Posterior cingulate gyrus (tissue), 11 donors: ENCODE measurements at places on chromosomes 3 and 15.

DNA sequence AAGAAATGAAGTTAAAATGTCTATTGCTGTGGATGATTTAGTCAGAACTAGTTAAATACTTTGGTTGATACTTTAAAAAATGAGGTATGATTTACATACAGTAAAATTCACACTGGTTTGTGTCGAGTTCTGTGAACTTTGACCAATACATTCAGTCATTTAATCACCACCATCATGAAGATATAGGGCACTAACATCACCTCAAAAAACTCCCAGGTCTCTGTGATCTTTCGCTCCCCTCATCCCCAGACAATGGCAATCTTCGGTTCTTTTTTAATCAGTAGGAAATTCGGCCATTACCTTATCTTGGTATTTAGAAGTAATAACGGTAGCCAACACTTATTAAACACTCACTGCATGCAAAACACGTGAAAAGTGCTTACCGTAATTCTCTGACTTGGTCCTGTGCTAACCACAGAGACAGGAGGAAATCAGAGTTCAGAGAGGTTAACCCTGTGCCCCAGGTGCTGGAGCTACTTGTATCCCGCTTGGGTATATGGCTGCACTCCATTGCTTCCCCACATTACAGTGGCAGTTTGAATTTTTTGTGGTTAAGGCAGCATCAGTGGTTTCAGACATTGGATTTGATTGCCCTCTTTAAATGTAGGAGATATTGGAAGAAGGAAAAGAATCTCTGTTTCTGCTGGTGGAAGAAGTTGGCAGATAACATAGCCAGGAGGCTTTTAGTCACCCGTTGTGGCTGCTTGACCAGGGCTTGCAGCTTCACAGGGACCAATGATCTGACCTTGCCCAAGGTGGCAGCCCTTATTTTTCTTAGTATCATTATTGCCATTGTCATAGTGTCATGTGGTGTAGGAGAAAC, 4.2 kb downstream of the PLCL2 start:
- no peak for DNase-seq

DNA sequence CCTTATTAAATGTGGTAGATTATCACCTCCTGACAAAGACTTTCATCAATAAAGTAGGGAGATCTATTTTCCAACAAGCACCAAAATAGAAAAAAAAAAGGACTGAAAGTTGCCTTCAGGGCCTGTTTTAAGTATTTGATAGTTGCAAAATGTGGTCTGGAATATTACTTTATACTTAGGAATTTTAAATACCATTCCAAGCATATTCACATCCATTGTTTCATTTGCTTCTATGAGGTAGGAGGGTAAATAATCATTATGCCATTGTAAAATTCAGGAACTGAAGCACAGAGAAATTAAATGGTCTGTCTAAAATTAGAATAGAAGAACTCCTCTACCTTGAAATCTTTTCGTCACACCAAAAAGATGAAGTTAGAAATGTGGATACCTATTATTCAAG, 110.0 kb downstream of the TMCC1 start:
- DNase-seq = no peak

DNA sequence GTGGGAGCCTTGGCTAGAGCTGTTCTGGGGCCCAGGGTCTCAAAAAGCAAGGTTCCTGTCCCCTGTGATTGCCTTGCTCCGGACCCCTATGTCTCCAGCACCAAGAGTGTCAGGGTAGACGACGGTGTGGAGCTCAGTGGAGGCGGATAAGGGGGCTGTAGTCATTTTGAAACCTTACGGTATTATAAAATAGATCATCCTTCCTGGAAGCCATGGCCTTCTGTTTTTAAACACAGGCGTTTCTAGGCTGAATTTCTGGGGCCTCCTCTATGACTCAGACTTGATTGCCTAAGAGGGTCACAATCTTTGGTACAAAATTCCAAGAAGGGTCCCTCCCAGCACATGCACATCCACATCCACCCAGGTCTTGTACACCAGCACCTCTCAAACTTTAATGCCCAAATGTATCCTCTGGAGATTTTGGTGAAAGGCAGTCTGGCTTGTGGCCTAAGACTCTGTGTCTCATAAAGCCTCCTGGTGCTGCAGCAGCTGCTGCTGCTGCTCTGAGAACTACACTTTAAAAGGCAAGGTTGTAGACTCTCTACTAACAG, 70.5 kb upstream of the XCR1 start:
- no peak for DNase-seq

GRCh38 chr3:25007974-25008658, 419.9 kb upstream of the RARB start:
- DNase-seq = no peak

- no peak for DNase-seq
Measured at GRCh38 chr15:90691369-90691768, 25.8 kb upstream of the BLM start.

DNA sequence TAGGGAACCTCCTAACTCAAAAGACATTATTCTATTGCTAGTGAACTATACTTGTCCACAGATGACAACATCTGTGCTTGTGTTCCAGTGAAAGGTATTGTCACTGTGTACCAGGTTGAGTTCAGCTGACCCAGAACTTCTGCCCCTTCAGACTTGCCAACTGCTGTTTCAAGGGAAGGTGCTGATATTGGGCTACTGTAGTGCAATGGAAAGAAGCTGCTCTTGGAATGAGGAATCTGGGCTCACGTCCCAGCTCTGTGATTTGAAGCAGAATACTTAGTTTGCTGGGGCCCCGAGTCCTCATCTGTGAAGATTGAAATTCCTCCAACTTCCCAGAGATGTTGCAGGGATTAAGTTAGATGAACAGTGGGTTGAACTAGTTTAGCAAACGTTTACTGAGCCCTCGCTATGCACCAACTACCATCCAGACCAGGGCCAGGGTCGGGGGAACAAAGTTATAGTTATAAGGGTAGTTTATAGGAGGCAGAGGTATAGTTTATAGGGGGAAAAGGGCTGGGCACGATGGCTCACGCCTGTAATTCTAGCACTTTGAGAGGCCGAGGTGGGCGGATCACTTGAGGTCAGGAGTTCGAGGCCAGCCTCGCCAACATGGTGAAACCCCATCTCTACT, 15.9 kb upstream of the UMPS start:
- no peak for DNase-seq

- no peak for DNase-seq
Measured at GRCh38 chr3:148083526-148084182, 614.0 kb upstream of the AGTR1 start.

DNA sequence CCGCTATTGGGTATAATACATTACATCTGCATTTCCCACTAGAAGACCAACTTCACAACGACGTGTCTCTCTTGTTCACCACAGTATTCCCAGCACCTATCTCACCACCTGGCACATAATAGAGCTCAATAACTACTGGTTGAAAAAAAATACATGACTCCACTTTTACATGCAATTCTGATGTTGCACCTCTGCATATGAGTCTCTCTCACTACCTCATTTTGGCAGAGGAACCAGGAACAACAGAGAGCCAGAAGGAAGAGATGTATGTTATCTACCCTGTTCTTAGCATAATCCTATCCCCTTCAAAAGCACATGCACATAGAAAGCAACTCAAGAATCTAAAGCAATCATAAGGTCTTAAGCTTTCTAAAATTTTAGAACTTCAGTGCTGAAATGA, 61.6 kb downstream of the SHQ1 start:
- DNase-seq = no peak

DNA sequence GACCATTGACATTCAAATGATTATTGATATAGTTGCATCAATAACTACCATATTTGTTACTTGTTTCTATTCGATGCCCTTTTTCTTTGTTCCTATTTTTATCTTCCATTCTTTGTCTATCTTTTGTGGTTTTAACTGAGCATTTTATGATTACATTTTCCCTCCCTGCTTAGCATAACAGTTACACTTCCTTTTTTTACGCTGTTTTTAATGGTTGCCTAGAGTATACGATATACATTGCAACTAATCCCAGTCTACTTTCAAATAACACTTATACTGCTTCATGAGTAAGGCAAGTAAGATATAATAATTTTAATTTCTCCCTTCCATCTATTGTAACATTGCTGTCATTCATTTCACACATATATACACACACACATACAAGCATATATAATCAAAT, 26.3 kb downstream of the COL6A6 start:
- no peak for DNase-seq

- DNase-seq = no peak
Measured at GRCh38 chr3:133955892-133956291, 60.2 kb upstream of the RAB6B start.

DNA sequence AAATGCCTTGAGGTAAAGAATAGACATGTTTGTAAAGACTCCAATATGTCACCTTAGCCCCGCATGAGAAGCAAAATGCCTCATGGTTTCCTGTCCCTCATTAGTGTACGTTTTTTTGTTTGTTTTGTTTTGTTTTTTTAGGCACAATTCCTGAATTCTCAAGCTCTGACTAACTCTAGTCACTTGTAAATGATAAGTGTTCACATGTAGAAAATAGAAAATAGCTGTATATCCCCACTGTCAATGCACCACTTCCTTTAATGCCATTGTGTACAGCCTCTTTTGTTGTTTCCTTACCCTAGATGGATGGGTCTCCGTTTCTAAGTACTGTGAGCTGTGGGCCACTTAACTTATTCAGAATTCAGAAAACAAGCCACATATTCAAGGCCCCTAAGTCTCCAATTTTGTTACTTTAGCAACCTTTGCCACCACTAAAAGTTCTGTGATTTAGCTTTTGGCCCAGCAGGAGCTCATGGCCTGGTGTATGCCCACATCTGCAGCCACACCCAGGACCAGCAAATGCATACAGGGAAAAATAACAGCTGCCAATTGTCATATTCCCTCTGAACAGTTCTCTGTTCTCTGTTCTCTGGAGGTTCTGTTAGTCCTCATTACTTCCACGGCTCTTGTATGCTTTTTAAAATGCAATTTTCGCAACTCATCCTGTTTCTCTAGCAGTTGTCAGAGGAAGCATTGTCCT, 655.5 kb downstream of the GBE1 start:
- DNase-seq = no peak

DNA sequence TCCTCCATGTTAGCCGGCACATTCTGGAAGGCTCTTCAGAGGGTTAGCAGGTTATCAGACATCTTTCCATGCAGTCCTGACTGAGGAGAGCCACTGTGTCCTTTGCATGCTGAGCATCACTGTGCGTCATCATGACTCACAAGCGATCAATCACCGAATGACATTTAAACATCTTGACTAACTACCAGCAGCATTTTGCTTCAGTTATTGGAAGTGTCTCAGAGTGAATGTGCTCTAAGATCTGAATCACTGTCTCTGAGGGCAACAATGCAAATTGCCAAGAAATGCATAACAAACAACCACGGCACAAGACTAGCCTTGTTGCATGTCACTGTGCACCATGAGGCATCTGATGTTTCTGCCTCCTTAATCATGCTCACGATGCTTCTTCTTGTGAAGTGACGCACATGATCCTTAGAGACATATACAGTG, 18.3 kb upstream of the ATP8B4 start:
- DNase-seq = no peak

DNA sequence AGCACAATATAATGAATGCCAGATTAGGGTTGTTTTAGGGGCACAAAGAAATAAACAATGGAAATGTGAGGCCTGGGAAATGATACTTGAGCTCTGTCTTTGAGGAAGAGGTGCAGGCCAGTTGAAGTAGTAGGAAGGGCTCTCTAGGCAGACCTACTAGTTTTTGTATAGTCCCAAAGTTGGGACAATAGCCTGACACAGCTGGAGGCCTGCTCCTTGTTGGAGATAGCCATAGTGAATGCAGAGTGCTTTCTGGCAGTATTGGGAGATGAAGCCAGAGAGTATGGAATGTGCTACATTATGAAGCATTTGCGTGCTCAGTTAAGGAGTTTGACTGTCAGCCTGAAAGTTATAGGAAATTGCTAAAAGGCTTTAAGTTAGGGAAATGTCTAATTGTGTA, 251.2 kb upstream of the ZPLD1 start:
- DNase-seq = no peak

DNA sequence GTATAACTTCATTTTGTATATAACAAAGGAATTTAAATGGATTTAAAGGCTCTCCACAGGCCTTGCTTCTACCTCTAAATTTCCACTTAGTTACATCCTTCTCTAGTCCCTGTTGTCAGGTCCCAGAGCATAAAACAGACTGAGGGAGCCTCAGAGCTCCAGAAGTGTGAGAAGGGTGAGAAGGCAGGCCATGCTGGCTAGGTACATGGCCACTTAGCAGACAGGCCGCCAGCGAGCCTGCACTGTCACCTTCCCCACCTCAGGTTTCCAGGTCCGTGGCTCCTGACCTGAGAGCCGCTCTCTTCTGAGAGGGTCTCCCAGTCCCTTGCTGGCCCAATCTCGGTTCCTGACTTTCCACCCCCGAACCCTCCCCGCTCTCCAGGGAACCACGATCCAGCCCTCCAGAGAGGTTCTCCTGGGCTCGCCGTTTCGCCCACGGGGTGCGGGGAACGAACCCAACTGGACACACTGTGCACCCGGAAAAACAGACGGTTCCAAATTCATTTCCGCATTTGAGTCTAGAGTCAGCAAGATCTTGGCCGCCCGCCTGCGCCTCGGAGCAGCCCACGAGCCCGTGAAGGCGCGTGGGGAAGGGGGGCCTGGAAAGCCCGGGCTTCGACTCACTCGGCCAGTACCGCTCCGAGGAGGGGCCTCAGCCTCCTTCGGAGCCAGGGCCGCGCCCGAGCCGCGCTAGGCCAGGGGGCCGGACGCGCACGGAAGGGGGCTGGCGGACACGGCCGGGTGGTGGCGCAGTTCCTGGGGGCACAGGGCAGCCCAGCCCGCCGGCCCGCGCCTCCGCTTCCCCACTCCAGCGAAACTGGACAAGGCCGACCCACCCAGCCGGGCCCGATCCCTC, 16.7 kb upstream of the SOX2 start:
- peak; percentile 84 for DNase-seq

DNA sequence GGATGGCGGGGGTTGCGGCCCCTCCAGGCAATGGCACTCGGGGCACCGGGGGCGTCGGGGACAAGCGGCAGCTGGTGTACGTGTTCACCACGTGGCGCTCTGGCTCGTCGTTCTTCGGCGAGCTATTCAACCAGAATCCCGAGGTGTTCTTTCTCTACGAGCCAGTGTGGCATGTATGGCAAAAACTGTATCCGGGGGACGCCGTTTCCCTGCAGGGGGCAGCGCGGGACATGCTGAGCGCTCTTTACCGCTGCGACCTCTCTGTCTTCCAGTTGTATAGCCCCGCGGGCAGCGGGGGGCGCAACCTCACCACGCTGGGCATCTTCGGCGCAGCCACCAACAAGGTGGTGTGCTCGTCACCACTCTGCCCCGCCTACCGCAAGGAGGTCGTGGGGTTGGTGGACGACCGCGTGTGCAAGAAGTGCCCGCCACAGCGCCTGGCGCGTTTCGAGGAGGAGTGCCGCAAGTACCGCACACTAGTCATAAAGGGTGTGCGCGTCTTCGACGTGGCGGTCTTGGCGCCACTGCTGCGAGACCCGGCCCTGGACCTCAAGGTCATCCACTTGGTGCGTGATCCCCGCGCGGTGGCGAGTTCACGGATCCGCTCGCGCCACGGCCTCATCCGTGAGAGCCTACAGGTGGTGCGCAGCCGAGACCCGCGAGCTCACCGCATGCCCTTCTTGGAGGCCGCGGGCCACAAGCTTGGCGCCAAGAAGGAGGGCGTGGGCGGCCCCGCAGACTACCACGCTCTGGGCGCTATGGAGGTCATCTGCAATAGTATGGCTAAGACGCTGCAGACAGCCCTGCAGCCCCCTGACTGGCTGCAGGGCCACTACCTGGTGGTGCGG, 1.9 kb downstream of the CHST2 start:
- DNase-seq = peak; percentile 87

GRCh38 chr3:52385157-52385556, 59.7 kb downstream of the SEMA3G start:
- no peak for DNase-seq

- DNase-seq = peak; percentile 47
Measured at GRCh38 chr3:45617430-45618080, 23.0 kb downstream of the LIMD1 start.
